ENCODE measurements at places on chromosomes 16 and 17. TPM values are rescaled to one million over a fixed set of nuclear protein-coding genes. Genes with fewer than 3 reads are reported as not detected.

The KRT27 gene
- total RNA-seq: not detected

The CACNA1G gene
- total RNA-seq: under 0.01 TPM

The STX1B gene
- 0.71 TPM for total RNA-seq

The ZKSCAN2 gene
- 3.2 TPM for total RNA-seq

All from smooth muscle cell of bladder (primary cell).